ENCODE measurements at places on chromosomes 2 and 18. TPM values are rescaled to one million over a fixed set of nuclear protein-coding genes. Genes with fewer than 3 reads are reported as not detected.

Gene SERPINB12
- total RNA-seq, result not detected

Gene CYP27C1
- total RNA-seq, result not detected

Gene UGT1A3
- total RNA-seq, result not detected

Gene GPR39
- 17.8 TPM for total RNA-seq

Gene CRYGD
- not detected for total RNA-seq

Gene UPP2
- total RNA-seq, result not detected

Gene GPAT2
- 6.2 TPM for total RNA-seq

Gene RSAD2
- 10.7 TPM for total RNA-seq

- no peak for DNase-seq
Measured at GRCh38 chr2:102357937-102358336, 2.3 kb downstream of the IL18R1 start.

GRCh38 chr18:36813101-36813775 lies 15.6 kb downstream of the TPGS2 start:
- no peak for DNase-seq

DNA sequence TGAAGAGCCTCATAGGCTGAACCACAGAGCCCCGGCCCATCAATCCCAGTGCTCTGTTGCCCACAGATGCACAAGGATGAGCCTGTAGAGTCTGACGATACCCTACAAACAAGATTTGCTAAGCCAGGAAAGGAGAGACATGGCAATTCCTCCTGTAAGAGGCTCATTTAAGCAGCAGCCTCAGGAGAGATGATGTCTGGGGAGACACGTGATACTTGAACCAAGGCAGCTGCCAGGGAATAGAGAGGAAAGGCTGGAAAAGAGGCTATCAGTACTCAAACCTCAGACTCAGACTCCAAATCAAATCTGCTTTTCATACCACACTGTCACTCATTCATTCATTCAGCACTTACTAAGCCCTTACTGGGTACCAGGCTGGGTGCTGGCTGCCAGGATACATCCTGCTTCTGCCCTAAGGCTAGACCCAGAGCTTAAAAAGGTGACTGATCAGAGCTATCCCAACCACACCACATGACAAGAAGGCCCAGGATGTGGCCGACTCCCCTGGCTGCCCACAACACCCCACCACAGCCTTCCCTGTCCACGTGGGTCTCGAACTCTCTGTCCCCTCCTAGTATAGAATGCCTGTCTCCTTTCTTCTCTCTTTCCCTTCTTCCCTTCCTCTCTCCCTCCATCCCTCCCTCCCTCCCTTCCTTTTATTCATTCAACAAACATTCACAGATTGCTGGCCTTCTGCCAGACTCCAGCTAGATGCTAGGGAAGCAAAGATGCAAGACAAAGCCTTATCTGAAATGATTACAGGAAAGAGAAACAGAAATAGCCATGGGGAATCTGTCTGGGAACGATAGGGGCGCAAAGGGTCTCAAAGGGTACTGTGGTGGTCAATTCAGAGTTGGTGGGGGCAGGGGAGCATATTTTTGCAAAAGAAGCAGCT lies 23.4 kb upstream of the KCNK3 start:
- DNase-seq, result no peak

- DNase-seq, result no peak
Measured at GRCh38 chr2:75310876-75311275, 111.6 kb upstream of the TACR1 start.

DNA sequence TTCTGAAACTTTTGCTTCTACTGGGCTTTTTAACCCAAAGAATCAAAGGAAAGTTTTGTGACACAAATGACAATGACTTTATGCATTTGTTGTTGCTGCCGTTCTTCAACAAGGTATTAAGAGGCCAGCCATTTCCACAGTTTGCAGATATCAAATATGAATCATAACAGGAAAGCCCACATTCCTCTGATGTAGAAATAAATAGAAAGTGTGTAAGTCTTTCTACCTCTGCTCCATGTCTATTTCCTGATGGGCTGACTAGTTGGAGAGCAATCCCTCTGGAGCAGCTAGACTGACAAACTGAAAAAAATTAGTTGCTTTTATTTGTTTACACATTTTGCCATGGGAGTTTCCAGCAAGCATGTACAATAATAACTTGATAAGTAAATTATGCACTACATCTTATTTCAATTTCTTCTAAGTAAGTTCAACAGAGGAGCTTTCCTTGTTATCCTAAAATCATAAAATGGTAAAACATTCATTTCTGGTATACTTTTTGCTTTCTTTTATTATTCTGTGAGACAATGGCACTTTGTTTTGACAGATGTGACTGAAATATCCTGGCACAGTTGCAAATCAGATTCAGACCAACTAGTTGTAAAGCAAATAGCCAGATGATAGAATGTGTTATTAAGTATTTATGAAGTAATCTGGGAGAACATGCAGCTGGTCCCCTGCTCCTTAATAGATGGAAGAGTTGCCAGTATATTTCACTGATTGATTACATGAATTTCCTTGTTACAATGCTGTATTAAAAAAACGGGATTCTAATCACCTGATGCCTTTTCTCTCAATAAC lies 266.7 kb downstream of the METTL4 start:
- DNase-seq, result no peak

- DNase-seq, result no peak
Measured at GRCh38 chr2:3238951-3239841, 138.4 kb downstream of the EIPR1 start.

DNA sequence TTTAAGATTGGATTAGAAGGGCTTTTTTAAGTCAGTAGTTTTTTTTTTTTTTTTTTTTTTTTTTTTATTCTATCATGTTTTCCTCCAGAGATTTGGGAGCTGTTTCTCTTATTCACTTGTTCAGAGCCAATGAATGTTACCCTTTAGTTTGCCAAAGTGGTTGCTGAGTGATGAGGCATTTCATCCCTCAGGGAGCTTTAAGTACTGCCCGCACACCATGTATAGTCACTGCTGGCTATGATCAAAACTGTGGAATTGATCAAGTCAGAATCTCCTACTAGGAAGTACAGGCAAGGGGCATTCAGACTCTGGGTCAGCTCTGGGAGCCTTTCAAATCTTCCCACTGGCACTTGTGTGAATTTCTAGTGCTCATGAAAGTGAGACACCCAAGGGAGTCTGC lies 201.6 kb downstream of the IKZF2 start:
- no peak for DNase-seq

GRCh38 chr2:76197842-76198448 lies 487.2 kb upstream of the GCFC2 start:
- DNase-seq, result peak; percentile 29

GRCh38 chr2:118716102-118716501 lies 131.3 kb downstream of the EN1 start:
- DNase-seq, result no peak

GRCh38 chr2:45010702-45011012 lies 1.4 kb upstream of the SIX2 start:
- no peak for DNase-seq

DNA sequence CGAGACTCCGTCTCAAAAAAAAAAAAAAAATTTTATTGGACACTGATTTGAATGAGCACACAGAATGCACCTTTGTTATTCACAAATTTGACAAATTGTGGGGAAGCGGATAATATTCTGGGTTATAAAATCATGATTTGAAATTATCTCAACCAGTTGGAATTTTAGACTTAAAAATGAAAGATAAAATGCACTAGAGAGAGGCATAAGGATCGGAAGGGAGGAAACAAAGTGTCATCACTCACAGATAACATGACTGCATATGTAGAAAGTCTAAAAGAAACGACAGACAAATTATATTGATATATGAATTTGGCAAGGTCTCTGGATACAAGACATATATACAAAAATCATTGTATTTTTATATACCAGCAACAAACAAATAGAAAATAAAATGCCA lies 70.6 kb downstream of the CD28 start:
- no peak for DNase-seq

GRCh38 chr2:176729706-176730569 lies 460.7 kb downstream of the MTX2 start:
- no peak for DNase-seq

GRCh38 chr18:29531746-29532145 lies 1354.8 kb upstream of the CDH2 start:
- no peak for DNase-seq

- no peak for DNase-seq
Measured at GRCh38 chr2:222669353-222669752, 2.1 kb upstream of the MOGAT1 start.

DNA sequence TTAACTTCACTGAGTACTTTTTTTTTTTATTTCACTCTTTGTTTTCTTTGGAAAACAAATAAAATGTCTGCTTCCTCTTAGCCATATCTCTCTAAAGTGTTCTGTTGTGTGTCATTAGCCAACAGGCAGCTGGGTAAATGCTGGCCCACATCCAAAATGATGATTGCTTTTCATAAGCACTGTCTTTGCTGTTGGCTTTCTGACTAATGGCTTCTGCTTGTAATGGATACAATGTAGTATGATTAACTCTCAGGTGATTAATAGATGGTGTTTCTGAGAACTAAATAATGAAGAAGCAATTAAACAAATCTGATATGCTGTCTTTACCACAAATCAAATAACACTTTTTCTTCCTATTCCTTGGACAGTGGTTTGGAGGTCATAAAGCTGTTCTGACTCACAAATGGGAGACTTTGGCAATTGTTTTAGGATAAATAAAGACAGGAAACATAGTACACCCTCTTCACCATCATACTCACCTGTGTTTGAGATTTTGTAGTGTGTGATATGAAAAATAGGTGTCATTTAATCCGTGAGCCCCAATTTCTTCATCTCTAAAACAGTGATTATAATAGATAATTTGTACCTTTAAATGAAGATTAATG lies 888.4 kb downstream of the TSN start:
- no peak for DNase-seq

GRCh38 chr2:58749041-58749440 lies 507.9 kb upstream of the FANCL start:
- no peak for DNase-seq

- no peak for DNase-seq
Measured at GRCh38 chr2:231007286-231008098, 11.6 kb downstream of the SPATA3 start.

DNA sequence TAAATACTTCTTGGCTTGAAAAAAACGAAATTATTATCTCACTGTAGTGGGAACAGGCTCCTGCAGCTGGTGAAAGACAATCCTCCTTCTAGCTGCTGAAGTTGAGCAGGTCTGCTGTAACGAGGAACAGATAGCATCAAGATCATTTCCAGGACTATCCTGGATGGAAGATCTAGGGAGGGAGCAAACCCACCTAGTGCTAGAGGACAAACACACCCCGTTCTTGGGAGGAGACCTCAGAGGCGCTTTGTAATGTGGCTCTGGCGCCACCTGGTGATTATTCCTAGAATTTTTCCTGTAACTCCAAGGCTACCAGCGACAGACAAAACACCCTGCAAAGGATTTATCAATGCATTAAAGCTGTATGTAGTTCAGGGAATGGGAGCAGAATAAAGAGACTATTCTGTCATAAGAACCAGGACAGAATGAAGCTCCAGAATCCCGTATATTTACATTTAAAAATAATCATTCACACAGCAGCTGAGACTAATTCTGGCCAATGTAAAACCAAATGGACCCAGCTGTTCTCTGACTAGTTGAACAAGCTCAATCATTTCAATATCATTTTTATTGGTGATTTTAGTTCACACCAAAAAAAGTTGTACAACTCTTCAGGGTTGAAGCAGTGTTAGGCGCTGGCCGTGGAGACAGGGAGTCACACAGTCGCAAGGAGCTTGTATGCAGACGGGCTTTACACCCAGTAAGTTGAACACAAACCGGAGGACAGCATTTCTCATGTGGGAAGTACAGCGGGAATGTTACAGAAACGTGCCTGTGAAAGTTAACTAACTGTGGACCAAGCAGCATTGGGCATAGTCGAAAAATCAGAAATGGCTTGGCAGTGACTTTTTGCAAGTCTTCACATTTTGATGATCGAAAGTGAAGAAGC lies 290.3 kb downstream of the TRIB2 start:
- no peak for DNase-seq
